ENCODE measurements at places on chromosomes 3 and 15.
A peak's percentile ranks its signal among the peaks of the same experiment; 100 is the strongest.

DNA sequence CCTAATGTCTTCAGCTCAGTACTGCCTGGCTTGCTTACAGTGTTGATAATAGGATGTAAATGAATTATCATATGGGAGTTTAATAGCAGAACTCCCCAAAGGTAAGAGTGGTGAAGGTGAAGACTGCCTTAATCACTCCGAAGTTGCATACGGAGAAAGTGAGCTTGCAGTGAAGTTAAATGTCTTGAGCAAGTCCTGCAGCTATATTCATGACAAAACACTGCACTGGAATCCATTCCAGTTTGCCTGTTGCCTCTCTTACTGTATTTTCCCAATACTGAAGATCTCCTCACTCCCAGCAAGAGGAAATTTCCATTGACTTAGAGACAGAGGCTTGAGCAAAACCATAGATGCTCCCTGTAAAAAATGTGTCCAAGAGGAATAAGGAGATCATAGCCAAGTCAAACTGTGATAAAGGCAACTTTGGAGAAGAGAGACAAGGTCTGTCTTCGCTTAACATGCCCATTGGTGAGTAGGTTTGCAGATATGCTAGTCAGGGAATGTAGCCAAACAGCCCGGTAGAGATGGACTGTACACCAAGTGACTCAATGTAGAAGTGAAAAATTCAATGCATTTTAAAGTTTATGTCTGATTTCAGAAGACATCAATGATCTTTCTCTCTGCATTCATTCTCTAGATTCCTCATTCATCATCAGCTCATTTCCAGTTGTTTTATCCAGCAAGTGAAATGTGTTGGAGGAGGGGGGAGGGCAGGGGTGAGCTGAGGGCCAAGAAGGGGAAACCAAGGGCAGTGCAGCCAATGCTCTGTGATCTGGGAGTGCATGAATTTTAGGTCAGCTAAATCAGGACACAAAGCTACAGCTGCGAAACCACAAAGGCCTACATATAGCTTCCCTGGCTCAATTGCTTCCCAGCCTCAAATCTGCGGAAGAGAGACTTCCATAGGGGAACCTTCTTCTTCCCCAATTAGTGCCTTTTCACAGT is 667.1 kb upstream of the NR2F2 start:
- no peak for DNase-seq

DNA sequence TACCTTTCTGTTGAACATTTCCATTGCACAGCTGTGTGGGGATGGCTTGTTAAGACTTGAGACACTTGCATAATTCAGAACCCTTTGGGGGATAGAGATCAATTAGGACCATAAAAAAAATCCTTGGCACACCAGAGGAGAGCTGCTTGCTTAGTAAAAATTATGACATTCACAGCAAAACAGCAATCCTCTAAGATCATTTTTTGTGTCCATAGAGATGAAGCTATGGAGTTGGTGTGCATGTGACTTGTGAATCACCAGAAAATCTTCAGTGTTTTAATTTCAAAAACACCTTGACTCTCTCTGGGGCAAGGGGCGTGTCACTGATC is 7.7 kb downstream of the COL8A1 start:
- no peak for DNase-seq

DNA sequence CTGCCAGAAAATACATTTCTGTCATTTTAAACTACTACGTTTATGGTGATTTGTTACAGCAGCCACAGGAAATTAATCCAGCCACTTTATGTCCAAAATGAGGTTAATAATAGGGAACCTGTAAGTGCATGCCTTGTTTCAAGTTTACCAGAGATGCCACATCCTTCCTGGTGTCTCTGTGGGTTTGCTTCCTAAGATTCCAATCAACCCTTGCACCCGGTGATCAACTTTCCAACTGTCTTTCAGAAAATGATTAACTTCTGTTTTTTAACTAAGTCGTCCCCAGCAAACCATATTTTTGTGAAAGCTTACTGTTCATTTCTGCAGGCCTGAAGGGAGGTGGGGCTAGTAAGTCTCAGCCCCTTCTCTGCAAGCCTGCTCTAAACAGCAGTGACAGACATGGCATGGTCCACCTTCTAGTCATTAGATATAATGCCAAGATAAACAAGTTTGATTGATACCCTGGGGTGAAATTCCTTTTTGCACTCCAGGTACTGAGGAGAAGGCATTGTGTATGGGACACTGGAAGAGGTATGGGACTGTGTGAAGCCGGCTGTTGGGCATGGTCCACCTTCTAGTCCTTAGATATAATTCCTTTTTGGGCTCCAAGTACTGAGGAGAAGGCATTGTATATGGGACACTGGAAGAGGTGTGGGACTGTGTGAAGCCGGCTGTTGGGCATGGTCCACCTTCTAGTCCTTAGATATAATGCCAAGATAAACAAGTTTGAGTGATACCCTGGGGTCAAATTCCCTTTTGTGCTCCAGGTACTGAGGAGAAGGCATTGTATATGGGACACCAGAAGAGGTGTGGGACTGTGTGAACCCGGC is 11.1 kb upstream of the TMC3 start:
- DNase-seq, result no peak

DNA sequence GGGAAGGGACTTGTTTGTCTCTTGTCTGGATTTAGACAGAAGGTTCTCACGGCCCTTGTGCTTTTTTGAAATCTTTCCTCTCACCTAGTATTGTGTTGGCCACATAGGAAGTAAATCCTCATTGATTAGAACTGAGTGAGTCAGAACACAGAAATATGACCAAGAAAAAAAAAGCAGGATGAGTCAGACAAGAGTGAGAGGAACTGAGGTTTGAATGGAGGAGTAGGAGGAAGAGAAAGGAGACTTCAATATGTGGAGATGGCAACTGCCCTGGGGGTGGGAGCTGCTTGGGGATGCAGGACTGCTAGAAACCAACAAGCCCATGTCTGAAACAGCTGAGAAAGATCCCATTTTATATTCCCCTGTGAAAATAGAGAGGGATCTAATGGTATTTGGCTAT is 194.1 kb upstream of the ZBTB20 start:
- DNase-seq, result no peak

DNA sequence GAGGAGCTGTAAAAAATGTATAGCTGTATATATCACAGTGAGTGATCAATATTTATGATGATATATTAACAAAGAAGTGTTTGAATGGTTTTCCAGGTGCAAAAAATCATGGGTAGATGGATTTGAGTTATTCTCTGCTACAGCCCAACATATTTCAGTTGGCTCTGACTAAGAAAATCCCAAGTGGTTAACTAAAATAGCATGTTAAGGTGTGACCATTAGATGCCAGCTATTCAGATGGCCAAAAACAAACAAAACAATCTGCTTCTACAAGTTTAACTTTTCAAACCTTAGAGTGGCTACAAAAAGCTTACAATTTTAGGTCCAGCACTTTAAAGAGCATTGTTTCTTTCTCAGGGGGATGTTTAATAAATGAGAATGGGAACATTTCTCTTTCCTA is 67.5 kb downstream of the SEMA6D start:
- DNase-seq, result no peak

- peak; percentile 80 for DNase-seq
These were observed at the start of gene GATA2 for GRCh38 chr3:128492671-128493569. TSS of gene GATA2 (minus strand) at chr3:128493201. CDS start at chr3:128487031, 6,170 bp downstream.

DNA sequence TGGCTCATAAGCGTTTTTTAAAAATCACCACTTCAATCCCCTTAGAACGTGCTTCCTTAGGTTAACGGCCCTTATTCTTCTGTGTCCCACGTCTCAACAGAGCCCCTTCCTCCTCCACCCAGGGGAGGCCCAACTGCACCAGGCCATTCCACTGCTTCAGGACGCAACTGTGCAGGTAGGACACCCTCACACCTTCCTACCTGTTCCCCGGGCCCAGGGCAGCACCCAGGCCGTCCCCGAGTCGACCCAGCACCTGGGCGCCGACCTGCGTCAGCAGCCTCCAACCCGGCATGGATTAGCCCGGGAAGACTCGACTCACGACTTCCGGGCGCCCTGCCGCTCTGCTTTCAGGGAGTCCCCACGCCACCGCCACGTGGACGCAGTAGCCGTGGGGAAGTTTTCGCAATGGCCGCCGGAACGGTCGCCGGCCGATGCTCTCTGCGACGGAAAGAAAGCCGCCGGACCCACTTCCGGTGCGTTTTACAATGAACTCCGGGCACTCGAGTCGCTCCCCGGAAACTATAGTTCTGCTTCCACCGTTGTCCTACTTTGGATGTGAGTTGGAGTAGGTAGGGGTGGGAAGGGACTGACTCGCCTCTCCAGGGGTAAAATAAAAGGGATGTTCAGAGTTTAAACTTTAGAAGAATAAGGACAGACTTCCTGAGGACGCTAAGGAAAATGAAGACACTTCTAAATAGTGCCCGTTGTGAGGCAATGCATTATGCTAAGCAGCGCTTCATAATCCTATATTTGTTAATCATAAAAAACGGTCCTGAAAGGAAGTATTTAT is at the start of gene MRPL3:
MRPL3 (minus strand) TSS at position 442 of the 790 bp plus-strand sequence; CDS start at position 292, 150 bp downstream.
- peak; percentile 93 for DNase-seq

GRCh38 chr3:163368168-163368567 is 1710.1 kb downstream of the SI start:
- DNase-seq, result no peak

DNA sequence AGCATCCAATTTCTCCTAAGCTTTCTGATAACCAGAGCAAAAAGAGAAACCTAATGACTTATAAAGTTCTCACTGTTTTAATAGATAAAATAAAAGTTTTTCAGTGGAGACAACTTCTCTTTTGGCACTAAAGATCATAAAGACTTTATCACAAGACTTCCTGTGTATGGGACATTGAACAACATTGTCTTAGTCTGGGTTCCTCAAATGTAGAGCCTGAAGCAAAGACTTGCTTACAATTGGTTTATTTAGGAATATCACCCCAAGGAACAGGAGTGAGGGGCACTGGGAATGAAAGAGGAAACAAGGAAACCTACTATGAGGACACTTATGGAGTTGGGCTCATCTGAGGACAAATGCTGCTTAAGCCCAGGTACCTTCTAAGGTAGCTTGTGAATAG is 127.4 kb downstream of the B3GALNT1 start:
- no peak for DNase-seq

GRCh38 chr15:91408476-91409076 is 308.5 kb downstream of the SV2B start:
- no peak for DNase-seq

- DNase-seq, result no peak
These were observed 86.1 kb downstream of the TRAK1 start for GRCh38 chr3:42177068-42177800.

GRCh38 chr15:66891776-66892175 is 173.6 kb upstream of the SMAD3 start:
- peak; percentile 24 for DNase-seq

DNA sequence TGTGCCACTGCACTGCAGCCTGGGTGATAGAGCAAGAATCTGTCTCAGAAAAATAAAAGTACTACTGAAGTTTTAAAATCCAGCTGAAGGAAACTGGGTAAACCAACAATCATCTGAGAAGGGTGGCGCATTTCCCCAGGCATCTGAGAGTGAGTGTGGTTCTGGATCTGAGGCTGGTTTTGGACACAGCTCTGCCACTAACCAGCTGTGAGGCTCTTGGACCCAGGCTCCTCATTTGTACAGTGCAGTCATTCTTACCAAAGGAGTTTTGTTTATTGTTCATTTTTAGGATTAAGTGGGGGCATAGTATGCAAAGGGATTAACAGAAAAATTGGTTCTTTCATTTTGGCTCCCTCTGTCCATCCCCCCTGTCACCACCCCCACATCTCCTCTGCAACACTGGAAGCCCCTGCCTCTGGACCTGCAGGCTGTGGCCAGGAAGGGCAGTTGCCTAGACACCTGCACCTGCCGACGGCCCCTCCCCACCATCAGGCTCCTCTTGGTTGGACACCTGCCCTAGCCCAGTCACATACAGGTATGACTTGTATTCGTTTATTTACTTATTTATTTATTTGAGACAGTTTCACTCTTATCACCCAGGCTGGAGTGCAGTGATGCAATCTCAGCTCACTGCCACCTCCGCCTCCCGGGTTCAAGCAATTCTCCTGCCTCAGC is 8.8 kb downstream of the NUP210 start:
- no peak for DNase-seq

DNA sequence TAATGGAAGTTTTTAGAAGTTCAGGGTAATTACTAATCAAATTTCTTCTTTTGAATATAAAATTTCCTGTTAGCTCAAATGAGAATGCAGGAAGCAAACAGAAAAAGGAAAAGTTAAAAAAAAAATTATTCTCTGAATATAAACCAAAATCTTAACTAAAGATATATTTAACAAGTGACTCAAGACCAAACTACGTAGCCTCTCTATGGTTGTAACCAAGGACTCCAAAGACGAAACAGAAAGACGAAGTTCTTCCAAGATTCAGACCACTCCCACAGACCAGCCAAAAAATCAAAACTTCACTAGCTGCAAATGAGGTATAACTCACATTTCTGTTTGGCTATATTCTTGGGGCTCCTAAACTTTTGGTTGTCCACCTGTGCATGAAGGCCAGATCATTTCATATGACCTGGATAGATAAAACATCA is 846.5 kb upstream of the ALCAM start:
- no peak for DNase-seq

Data from erythroblast (primary cell).